AG04449 (cell line): ENCODE measurements at places on chromosomes 4 and X.

- no peak for DNase-seq
Observed at GRCh38 chr4:34250562-34250961, 1993.8 kb downstream of the ARAP2 start.

- DNase-seq = no peak
Observed at GRCh38 chr4:67198727-67199126, 346.6 kb downstream of the CENPC start.

GRCh38 chr4:147874109-147874508 lies 142.2 kb downstream of the ARHGAP10 start:
- no peak for DNase-seq

- DNase-seq = no peak
Observed at GRCh38 chr4:173332963-173333657, 1.0 kb downstream of the HMGB2 start.

DNA sequence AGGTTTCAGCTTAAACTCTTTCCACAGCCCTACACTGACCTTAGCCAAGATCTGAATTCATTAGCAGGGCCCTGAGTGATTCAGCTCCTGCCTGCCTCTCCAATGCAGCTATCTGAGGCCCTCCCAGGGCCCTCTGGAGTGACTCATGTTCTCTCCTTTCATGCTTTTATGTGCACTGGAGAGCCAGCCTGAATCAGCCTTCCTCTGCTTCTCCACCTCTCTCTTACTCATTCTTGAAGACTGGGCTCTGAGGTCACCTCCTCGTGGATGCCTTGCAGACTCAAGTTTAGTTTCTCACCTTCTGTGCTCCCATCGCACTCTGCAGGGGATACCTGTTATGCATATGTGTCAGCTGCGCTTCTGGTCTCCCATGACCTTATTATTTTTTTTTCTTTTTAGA lies 3.1 kb upstream of the OCIAD2 start:
- DNase-seq = peak; percentile 94

DNA sequence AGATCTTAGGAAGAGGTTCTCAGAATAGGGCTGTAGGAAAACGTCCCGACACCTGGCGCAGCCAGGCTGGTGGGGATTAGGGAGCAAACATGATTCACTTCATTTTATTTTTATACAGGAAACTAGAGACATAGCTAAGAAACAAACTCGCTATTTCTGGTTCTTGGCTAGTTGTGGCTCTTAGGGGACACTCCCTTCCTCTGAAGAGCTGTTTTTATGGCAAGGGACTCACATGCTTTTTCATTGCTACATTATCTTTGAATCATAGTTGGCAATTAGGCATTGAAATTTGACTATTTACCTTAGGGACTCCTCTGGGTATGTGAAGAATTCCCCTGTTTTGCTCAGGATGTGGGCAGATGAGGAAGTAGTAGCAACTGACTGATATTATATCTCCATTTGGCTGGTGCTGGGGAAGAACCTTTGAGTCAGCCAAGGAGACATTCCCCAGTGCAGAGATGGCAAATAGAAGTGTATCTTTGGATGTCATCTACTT lies 174.5 kb downstream of the SMIM20 start:
- DNase-seq = no peak

- no peak for DNase-seq
Observed at GRCh38 chr4:18917689-18918088, 896.1 kb upstream of the LCORL start.

DNA sequence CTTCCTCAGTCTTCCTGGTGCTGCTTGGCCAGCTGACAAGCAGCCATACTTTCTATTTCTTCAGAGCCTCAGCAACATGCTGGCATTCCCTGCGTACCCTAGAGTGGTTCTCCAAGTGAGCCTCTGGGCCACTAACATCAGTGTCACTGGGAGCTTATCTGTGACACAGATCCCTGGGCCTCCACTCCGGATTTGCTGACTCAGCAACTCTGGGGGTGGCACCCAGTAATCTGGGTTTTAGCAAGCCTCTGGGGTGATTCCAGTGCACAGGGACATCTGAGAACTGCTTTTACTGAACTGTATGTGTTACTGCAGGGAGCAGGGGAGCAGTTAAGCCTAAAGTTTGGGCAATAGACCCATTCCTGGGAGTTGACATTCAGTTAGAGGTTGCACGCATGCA lies 28.2 kb upstream of the HMGB3 start:
- DNase-seq = no peak

DNA sequence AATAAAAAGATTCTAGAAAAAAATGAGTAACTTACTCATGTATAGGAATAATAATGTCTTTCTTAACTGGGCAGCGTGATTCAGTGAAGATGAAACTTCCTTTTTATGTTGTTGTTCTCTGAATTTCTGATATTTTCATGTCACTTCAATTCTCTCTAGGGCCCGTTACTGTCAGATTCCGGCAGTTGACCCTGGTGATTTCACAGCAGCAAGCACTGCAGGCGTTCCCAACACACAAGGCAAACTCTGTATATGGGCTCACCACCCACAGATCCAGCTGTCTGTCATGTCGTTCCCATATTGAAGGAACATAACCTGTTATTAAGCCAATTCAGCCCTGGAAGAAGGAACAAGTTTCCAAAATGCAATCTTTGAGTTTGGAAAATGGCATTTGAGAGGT lies 288.3 kb upstream of the GALNTL6 start:
- no peak for DNase-seq

DNA sequence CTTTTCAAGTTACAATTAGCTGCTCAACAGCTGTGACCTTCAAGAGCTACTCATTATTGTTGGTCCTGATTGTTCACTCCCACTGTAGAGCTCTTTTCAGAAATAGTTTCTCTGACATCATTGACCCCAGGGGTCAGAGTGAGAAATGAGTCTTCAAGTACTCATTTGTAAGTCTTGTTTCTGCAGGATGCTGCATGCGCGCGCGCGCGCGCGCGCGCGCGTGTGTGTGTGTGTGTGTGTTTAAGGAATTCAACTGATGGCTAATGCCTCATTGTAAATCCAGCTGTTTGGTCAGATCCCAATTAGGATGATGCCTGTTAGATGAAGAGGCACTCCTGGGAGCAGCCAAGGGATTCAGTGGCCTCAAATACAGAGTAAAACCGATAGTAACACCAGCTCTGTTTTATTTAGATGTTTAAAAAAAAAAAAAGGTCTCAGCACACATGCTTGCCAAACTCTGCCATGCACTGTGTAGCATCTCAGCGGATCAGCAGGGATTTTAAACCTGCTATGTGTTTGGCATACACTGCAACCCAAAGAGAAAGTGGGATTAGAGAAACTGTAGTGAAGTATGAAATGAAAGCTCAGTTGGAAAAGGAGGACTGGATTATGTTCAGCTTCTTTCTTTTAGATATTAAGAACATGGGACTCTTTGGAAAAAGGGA lies 332.3 kb downstream of the ADGRL3 start:
- no peak for DNase-seq

GRCh38 chr4:42416017-42416416 lies 18.7 kb downstream of the SHISA3 start:
- DNase-seq = no peak

DNA sequence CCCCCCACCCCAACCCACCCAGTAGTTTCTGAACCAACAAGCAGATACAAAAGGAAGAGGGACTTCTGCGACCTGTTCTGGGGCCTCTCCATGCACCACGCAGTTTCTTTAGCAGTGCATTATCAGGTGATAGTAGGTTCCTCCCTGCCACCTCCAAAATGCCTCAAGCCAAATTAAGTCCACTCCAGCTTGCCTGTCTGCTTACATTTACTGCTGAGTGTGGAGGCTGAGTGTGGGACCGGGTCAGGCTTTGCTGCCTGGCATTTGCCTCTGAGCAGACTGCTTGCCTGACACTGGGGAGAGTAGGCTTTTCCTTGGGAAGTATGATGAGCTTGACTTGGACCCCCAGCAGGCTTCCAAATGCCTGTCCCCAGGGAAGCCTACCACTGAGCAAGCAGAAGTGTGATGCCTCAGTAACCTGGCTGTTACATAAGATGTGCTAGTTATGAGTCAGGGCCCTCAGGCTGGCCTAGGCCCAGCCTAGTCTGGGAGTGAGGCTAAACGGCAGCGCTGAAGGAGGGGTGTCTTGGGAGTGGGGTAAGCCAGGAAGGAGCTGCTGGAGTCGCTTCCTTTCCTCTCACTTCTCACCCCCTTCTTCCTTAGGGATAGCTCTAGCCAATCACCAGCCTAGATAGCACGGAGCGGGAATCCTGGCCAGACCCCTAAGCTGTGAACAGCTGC lies 9.0 kb downstream of the TSC22D3 start:
- DNase-seq = no peak

- DNase-seq = no peak
Observed at GRCh38 chr4:77669946-77670590, 64.4 kb downstream of the CXCL13 start.

- no peak for DNase-seq
Observed at GRCh38 chr4:158930639-158930972, 161.8 kb downstream of the FNIP2 start.

- DNase-seq = no peak
Observed at GRCh38 chr4:11073621-11074051, 355.1 kb downstream of the HS3ST1 start.

DNA sequence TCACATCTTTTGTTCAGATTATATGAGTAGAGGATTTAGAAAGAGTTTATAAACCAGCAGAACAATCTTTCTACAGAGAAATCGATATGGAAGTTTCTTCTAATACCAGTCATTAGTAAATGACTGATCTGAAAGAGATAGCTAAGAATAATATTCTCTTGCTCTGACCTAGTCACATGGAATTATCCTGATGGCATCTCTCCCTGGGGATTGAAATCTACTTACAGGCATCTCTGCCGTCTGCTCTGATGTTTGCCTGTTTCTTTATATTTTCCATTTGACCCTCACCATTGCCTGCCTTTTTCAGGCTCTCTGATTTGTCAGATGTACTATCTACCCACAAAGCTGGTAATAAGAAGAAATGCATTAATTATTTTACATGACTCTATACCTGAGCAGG lies 1157.3 kb downstream of the PCDH7 start:
- no peak for DNase-seq

GRCh38 chr4:81565142-81565870 lies 93.6 kb upstream of the RASGEF1B start:
- DNase-seq = no peak

DNA sequence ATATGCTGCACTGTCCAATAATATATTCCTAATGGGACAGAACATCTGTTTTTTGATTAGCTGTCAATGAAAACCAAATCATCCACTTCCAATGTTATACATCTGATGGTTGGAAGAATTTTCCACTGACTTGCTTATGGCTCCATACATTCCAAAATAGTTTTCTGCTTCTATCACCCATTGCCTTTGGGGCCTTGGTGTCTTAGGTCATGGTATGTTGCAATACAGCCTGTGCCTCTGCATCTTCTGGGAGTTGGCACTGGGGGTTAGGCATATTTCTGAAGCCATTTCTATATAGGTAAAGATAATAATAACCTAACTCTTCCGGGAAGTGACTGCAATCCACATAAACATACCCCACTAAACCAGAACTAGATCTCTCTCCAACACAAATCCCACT lies 53.2 kb upstream of the NR3C2 start:
- no peak for DNase-seq

GRCh38 chr4:3065551-3065950 lies 8.8 kb downstream of the HTT-AS start:
- DNase-seq = no peak
